ENCODE measurements at places on chromosomes 13 and 19.
A peak's percentile ranks its signal among the peaks of the same experiment; 100 is the strongest.

DNA sequence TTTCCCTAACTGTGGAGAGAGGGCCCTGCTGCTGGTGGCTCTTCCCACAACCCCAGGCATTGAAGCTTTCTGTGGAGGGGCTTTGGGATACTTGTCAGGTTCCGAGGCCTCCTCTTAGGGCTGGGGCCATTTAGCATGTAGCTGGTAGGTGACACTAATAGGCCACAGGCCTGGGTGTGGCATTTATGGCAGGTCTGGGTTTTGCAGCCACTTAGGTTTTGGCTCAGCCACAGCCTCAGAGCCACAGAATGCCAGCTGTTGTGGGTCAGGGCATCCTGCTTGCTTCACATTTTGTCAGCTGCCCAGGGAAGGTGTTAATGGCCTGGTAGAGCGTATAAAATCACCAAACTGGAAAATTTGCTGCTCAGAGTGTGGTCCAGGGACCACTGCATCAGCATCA lies 15.7 kb downstream of the FAM124A start:
- no peak overlapping the region for H3K27ac ChIP-seq
- no peak overlapping the region for H3K4me3 ChIP-seq
- H3K4me1 ChIP-seq, result no peaks in the 10 kb centered on the region
- no peak for DNase-seq
- H3K27me3 ChIP-seq, result no peaks in the 10 kb centered on the region

DNA sequence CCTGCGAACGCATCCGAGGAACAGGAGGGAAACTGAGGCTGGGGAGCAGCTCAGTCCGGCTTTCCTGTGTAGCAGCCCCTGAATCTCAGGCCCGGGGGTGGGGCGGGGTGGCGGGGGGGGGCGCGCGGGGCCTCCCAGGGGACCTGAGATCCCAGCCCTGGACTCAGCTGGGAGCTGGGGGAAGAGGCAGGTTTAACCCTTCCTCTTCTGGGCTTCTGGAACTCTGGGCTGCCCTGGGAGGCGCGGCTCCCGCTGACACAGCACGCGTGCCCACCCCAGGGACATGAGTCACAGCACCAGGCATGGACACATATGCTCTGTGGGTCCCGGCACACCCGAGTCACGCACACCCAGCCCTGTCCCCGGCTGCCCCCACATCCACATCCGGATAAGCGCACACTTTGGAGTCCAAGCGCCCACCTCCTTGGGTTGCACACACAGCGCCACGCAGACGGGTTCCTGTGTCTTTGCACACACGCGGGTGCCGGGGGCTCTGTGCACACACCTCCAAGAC lies 3.5 kb upstream of the CIRBP start:
- peaks cover 81% of the 10 kb centered on the region for H3K4me1 ChIP-seq
- no peaks in the 10 kb centered on the region for H3K27me3 ChIP-seq
- H3K27ac ChIP-seq, result peak overlapping the region; percentile 84
- peak; percentile 85 for DNase-seq

DNA sequence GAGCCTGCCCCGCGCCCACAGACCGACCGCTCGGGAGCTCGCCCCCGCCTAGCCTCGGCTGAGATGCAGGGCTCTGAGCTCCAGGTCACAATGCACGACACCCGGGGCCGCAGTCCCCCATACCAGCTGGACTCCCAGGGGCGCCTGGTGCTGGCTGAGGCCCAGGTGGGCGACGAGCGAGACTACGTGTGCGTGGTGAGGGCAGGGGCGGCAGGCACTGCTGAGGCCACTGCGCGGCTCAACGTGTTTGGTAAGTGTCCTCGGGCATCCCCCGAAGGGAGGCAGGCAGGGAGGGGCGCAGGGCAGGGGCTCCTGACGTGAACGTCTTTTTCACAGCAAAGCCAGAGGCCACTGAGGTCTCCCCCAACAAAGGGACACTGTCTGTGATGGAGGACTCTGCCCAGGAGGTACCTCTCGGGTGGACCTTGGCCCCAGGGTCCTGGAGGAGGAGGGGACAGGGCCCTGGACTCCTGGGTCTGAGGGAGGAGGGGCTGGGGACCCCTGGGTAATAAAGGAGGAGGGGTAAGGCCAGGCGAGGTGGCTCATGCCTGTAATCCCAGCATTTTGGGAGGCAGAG lies 3.3 kb downstream of the BCAM start:
- peak overlapping the region; percentile 82 for H3K27ac ChIP-seq
- H3K27me3 ChIP-seq, result no peaks in the 10 kb centered on the region
- H3K4me3 ChIP-seq, result peak overlapping the region; percentile 9

DNA sequence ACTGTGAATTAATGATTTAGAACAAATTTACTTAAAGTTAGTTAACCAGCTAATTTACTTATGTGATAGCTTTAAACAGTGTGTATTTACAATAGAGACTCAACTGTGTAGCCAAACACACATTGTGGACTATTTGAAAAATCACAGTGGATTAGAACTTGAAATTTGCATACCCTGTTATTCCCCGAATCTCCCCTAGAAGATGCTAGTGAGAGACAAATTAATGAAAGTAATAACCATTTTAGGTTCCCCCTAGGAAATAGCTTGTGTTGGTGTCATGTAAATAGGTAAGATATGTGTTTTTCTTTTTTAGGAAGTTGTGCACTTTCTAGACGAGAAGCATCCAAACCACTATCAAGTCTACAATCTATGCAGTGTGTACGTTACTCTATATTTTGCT lies 98.5 kb downstream of the C1QTNF9 start:
- no peak overlapping the region for H3K27ac ChIP-seq
- H3K4me1 ChIP-seq, result no peaks in the 10 kb centered on the region
- no peaks in the 10 kb centered on the region for H3K36me3 ChIP-seq
- no peaks in the 10 kb centered on the region for H3K27me3 ChIP-seq
- H3K4me3 ChIP-seq, result no peak overlapping the region

DNA sequence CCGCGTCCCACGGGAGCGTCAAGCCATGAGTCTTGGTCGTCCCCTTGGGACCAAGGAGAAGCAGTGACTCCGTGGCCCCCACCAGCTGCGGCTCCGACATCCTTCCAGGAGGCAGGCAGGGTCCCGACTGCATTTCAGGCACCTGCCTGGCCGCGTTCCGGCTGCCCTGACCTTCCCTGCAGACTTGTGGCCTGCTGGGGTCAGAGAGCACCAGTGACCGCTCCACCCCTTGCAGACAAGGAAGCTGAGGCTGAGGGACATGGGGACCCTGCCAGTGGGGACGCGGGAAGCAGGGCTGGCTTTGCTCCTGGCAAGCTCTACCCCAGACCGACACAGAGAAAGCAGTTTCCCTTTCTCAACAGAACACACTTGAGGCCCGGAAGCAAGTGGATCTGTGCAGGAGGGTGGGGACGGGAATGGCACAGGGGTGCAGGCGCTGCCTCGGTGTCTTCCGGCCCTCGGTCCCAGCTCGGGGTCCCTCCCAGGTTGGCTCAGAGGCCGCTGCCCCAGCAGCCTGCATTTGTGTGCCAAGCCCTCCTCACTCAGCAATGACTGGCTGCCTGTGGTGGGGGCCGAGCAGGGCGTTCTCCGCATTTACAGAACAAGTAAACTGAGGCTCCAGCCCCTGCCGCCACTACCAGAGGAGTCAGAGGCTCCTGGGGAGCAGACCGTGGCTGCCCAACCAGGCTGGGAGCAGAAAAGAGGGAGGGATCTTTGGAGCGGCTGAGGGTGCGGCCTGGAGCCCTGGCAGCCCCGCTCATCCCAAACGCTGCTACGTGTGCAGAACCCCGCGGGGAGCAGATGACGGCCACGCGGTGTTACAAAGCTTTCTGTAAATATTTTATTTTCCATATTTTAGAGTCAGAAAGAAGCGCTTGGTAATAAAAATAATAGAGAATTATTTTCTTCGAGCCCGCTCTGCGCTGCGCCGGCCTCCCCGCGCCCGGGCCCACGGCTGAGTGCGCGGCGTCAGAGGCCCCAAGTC lies 43.9 kb downstream of the GAS6 start:
- peaks cover 56% of the 10 kb centered on the region for H3K4me1 ChIP-seq
- no peaks in the 10 kb centered on the region for H3K27me3 ChIP-seq
- peaks cover 29% of the 10 kb centered on the region for H3K36me3 ChIP-seq
- H3K4me3 ChIP-seq, result peak overlapping the region; percentile 31
- H3K27ac ChIP-seq, result peak overlapping the region; percentile 83
- no peak for DNase-seq

GRCh38 chr19:17582613-17583012 lies 27.2 kb downstream of the COLGALT1 start:
- no peak for DNase-seq
- peaks cover 3% of the 10 kb centered on the region for H3K27me3 ChIP-seq
- H3K4me1 ChIP-seq, result no peaks in the 10 kb centered on the region
- H3K4me3 ChIP-seq, result no peak overlapping the region
- H3K36me3 ChIP-seq, result peaks cover 44% of the 10 kb centered on the region

DNA sequence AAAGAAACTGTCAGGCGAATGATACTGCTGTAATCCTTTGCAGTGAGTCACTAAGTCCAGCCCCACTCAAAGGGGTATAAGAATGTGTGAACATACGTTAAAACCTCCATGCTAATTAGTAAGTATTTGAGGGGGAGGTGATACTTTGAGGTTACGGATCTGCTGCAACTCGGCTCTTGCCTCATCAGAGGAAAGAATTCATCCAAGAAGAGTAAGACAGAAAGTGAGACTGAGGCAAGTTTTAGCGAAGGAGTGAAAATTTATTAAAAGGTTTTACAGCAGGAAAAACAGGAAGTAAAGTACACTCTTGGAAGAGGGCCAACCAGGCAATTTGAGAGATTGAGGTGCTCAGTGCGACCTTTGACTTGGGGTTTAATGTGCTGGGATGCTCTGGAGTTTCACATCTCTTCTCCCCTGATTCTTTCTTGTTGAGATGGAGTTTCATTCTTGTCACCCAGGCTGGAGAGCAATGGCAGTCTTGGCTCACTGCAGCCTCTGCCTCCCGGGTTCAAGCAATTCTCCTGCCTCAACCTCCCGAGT lies 9.8 kb downstream of the CLEC4M start:
- no peak for DNase-seq
- no peak overlapping the region for H3K27ac ChIP-seq
- H3K27me3 ChIP-seq, result peaks cover 15% of the 10 kb centered on the region
- H3K4me3 ChIP-seq, result no peak overlapping the region
- H3K4me1 ChIP-seq, result no peaks in the 10 kb centered on the region

DNA sequence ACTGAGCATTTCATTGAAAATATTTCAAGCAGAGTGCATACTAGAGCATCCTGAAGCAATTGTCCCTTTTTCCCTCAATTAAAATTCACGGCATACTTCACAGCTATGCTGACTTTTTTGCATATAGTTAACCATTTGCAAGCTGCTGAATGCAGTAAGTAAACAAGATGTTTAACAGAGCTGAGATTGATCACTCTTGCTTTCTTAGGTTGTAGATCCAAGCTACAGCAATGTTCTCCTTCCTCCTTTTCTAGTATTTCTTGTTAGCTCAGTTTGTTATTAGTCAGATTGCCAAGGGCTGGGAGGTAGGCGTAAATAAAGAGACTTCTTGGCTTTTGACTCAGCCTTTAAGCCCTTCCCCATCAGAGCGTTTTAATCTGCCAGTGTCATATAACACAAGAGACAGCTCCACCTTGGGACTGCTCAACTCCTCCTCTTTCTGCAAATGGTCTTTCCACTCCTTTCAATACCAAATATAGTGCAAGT lies at the start of gene SLITRK6:
Gene SLITRK6 (minus strand): TSS at position 323 of the 486 bp plus-strand sequence. CDS start 2,911 bp downstream, outside the sequence.
- no peaks in the 10 kb centered on the region for H3K36me3 ChIP-seq
- H3K27ac ChIP-seq, result no peak within 1 kb of the TSS
- no peaks in the 10 kb centered on the region for H3K27me3 ChIP-seq
- DNase-seq, result no peak

DNA sequence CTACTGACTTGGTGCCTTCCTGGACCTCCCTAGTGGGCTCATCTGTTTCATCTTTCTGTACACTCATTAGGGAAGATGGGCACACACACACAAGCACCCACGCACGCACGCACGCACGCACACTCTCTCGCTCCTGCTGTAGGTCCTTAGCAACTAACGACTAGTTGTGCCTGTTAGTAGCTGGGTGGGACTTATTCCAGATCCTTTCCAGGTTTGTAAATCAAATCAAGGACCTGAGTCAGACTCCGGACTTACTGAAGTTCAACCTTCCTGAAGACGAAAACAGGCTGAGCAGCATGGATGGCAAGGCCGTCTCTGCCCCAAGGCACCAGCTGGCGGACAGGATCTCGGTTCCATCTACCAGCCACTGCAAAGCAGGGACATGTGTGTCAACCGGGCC lies 76.2 kb downstream of the SLC15A1 start:
- no peaks in the 10 kb centered on the region for H3K27me3 ChIP-seq
- no peak overlapping the region for H3K27ac ChIP-seq
- peaks cover 4% of the 10 kb centered on the region for H3K4me1 ChIP-seq
- H3K36me3 ChIP-seq, result no peaks in the 10 kb centered on the region
- H3K4me3 ChIP-seq, result no peak overlapping the region

Measured in tibial artery (tissue), 4 donors.